ENCODE measurements at places on chromosomes 2 and 18.
A peak's percentile ranks its signal among the peaks of the same experiment; 100 is the strongest.

DNA sequence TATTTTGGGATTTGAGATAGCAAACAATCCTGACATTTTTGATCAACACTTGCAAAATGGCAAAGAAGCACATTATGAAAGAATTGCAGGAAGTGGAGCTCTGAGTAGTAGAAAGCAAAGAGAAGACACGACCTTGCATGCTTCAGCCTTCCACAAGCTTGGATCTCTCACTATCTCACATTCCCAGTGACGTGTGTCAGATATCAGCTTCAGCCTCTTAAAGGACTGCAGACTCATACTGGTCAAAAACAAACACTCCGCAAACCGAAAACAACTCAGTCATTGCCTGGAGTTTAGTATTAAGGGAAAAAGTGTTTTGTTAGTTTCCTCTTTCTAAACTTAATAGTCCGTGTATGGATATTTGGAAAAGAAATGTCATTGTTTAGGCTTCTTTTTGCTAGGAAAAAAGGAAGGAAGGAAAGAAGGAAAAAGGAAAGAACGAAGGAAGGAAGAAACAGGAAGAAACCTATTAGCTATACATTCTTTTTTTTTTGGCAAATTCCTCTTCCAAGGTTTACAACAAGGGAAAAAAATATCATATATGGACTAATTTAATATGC, 32.6 kb upstream of the SLC40A1 start:
- peak; percentile 79 for DNase-seq

DNA sequence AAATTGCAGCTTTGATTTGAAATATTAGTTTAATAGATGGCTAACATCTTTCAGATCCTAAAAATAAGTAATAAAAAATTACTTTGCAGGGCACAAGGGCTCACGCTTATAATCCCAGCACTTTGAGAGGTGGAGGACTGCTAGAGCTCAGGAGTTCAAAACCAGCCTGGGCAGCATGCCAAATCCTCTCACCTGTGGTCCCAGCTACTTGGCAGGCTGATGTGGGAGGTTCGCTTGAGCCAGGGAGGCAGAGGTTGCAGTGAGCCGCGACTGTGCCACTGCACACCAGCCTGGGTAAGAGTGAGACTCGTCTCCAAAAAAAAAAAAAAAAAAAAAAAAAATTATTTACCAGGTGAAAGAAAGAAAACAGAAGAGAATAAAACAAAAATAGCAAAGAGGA, 449.8 kb downstream of the NRXN1 start:
- no peak for DNase-seq

GRCh38 chr2:237714690-237715458, 83.7 kb upstream of the RBM44 start:
- no peak for DNase-seq

DNA sequence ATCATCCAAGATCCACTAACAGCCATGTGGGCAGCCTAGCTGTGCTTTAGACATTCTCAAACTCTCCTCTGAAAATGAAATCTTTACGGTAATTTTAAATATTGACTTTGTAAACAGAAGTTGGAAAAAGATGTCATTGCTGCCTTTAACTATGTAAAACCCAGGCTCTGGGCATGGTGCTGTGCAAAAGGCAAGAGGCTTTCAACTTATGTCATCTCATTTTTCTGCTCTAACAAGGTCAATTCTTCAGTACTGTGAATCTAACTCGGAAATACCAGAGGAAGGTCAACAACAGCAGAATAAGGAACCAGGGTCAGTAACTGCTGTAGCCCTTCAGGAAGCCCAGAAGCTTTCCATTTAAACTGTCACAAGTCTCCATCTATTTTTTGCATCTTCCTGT, 37.0 kb upstream of the MPP4 start:
- DNase-seq = no peak

DNA sequence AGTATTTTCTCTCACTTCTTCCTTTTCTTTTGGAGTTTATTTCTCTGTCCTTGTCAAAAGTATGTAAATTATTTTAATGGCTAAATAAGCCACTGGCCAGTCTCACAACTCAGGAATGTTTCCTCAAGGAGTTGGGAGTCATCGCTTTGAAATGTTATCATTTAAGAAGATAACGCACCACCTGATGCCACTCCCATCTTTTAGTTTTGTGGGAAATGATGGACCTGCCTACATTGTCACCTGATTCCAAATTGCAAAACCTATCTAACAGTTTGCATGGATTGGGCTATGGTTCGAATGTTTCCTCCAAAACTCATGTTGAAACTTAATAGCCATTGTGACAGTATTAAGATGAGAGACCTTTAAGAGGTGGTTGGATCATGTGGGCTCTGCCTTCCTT, 32.4 kb upstream of the PPM1B start:
- no peak for DNase-seq

GRCh38 chr2:216758256-216759155, 63.2 kb upstream of the IGFBP5 start:
- no peak for DNase-seq

DNA sequence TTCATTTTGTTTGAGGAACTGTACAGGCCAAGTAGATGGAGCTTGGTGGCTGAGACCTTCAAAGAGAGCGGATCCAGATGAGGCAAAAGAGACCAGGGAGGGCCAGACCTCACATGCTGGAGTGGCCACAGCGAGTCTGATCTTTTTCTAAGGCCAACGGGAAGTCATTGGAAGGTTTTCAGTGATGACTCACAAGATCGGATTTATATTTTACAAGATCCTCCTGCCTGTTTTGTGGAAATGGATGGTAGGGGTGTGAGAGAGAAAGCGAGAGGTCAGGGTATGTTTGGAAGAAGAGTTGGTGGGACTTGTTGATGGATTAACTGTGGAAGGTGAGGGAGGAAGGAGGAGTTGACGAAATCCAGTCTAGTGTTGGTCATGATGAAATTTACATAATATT, 44.6 kb upstream of the TUBA3D start:
- DNase-seq = no peak

All from common myeloid progenitor, CD34-positive (primary cell).